ENCODE measurements at places on chromosomes 7 and 10. TPM values are rescaled to one million over a fixed set of nuclear protein-coding genes. Genes with fewer than 3 reads are reported as not detected.

C10orf67 gene
- not detected for total RNA-seq

C7orf25 gene
- 9.0 TPM for total RNA-seq

OPN4 gene
- total RNA-seq = not detected

HIF1AN gene
- 3.7 TPM for total RNA-seq

ELN gene
- not detected for total RNA-seq

OR2A42 gene
- total RNA-seq = not detected

GIMAP4 gene
- total RNA-seq = not detected

RBM48 gene
- total RNA-seq = 22.4 TPM

XRCC2 gene
- total RNA-seq = 14.1 TPM

All from SK-MEL-5 (cell line).